ENCODE measurements at places on chromosomes 1 and 21.

DNA sequence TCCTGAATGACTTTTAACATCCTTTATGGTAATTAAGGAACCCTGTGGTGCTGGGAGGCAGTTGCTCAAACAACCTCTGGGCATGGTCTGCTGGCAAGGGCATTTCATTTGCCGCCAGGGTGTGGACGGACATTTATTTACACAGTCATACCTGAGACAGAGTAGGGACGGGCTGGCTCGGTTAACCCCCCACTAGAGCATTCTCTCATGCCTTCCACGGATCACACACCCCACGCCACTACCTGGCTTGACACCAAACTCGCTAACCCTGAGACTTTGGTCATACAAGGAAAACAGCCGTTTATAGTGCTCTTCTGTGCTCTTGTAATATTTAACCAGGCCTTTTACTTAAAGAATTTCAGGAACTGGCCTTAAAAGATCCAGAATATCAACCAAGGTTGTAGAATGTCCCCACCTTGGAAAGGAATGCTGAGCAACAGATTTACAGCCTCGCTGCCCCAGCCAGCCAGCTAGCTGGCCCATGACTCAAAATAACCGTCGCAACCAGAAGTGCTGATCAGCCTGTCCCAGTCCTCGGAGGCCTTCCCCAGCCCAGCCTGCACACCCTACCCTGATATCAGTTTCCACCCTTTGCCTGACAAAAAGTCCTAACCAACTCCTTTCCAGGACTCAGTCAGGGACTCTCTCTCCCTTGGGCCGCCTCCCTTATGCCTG is 6.5 kb upstream of the PDXK start:
- peak; percentile 90 for DNase-seq

DNA sequence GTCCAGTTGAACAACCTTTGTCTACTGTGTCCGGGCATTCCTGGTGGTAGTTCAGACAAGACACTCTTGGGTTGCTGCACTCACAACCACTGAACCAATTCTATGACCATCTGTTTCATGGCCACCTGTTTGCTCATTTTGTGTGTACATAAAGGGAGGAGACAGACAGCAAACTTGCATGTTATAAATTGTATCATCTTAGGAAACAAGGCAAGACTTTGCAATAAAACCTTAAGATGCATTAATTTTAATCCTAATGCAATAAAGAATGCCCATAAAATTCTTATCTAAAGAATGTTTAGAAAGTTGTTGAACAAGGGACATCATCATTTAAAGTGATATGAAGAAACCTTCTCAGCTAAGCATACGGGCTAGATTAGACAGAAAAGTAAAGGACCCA is 34.8 kb downstream of the ADAM30 start:
- no peak for DNase-seq

DNA sequence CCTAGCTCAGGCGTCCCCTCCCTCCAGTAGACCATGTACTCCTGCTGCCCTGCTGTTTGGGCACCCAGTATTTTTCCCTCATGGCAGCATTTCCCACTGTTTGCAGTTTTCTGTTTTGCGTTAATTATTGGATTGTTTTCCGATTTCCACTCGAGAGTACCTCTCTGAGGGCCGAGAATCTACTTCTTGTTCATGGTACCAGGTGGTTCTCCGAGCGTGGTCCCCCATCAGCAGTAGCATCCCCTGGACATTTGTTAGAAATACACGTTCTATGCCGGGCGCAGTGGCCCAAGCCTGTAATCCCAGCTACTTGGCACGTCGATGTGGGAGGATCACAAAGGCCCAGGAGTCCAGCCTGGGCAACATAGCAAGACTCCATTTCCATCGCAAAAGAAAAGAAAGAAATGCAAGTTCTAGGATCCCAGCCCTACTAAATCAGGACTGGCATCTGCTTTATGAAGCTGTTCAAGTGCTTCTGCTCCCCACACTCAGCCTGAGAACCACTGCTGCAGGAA is 690 bp downstream of the RRP1 start:
- DNase-seq = no peak

- DNase-seq = no peak
Observed at GRCh38 chr1:168150283-168150682, 13.6 kb upstream of the GPR161 start.

DNA sequence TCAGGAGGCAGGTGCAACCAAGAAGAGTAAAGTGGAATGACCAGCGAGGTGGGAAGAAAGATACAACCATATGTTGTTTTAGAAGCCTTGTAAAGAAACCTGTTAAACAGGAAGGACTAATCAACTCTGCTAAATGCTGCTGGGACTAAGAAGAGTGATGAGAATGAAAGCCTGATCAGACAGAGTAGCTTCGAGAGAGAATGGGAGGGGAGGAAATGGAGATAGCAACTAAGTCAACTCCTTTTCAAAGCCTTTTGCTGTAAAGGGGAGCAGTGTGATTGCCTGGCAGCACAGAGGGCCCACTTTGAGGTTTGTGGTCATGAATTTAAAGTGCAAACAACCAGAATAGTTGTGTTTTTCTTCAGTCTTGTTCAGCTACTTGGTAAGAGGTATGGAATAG is 31.4 kb downstream of the SLC30A7 start:
- DNase-seq = no peak

DNA sequence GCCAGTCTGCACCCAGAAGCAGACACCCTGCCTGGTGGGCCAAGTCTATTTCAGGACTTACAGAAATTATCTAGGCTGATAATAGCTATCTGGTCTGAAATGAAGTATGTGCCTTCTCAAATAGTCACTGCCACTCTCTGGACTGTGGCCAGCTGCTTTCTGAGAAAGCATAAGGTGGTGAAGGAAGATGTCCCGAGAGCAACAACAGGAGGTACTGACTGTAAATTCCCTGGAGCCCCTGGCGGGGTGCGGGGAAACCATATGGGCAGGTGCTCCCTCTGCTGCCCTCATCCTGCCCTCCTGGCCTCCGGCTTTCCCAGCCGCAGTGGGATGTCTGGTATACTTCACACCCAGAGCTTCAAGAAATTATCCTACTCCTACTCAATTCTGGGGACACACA is 86.8 kb downstream of the TGFBR3 start:
- no peak for DNase-seq

DNA sequence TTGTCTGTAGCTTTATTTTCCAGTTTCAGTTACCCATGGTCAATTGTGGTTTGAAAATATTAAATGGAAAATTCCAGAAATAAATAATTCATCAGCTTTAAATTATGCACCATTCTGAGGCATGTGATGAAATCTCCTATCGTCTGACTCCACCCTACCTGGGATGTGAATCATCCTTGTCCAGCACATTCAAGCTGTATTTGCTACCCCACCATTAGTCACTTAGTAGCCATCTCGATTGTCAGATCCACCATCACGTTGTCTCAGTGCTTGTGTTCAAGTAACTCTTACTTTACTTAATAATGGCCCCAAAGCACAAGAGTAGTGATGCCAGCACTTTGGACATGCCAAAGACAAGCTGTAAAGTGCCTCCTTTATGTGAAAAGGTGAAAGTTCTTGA is 4.0 kb downstream of the STPG1 start:
- DNase-seq = peak; percentile 97

DNA sequence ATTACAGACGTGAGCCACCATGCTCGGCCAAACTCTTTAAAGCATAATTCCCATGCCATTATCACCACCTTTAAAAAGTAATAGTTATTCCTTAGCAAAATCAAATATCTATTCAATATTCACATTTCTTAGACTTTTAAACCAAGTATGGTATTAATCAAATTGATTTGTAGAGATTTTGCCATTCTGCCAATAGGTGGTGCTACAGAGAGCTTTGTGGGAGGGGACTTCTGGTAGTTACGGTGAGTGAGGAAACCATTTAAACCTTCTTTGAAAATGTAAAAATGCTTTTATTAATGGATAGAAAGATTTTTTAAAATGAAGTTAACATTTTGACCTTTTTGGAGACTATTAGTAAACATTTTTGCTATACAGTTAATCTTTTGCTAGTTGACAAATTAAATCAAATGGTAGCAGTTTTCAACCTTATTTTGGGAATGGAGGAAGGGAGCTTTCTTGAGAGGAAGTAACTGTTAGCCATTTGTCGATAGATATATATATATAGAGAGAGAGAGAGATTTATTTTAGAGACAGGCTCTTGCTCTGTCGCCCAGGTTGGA is 19.3 kb downstream of the IARS2 start:
- DNase-seq = peak; percentile 45

DNA sequence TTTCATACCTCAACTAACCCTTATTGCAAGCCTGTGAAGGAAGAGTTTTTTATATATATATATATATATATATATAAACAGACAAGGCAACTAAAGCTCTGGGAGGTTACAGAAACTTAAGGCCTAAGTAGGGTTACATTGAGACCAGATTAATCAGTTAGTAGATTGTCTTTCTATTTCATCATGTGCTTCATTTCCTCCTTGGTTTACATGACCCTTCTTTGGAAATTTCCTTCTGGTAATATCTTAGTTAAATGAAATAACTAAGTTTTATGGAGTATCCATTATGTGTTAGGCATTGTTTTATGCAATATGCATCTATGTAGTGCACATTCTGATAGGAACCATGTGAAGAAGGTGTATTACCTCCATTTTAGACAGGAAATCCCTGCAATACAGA is 112.7 kb downstream of the FGGY start:
- no peak for DNase-seq

DNA sequence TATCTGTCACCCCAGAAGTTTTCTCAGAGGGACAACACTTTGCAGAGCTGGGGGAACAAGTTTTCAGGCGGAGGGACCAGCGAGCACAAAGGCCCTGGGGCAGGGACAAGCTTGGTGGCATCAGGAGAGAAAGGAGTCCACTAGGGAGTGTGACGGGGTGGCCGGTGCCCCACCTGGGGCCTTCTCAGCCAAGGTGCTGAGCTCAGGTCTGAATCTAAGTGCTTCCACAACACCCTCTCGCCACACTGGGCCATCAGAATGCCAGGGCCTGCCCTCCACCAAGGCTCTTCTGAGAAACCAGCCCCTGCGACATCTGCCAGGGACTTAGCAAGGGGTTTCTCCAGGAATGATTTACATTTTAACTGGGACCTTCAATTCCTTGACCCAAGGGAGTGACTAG is 7.8 kb upstream of the TNFRSF8 start:
- DNase-seq = no peak

DNA sequence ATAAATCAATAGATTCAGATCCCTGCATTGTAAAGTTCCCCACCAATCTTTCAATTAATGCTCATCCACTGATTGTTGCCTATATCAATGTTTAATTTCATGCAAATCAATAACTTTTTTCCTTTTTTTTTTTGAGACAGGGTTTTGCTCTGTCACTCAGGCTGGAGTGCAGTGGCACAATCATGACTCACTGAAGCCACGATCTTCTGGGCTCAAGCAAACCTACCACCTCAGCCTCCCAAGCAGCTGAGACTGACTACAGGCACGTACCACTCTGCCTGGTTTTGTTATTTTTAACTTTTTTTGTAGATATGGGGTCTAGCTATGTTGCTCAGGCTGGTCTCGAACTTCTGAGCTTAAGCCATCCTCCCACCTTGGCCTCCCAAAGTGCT is 25.7 kb downstream of the DIO1 start:
- DNase-seq = peak; percentile 23

- no peak for DNase-seq
Observed at GRCh38 chr1:30330644-30331043, 392.7 kb downstream of the MATN1 start.

DNA sequence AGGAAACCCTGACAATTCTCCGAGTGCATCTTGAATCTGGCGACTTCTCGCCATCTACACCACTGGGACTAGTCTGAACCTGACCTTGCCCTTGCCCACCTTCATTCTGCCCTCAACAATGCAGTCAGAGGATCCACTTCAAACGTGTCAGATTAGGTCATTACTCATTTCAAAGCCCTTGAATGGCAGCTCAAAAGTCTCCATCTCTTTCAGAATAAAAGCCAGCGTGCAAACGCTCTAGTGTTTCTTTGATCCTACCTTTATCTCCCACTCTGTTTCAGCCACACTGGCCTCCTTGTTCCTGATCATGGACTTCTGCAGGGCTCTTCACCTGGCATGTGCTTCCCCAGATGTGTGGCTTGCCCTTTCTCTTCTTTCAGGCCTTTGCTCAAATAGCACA is 31.3 kb downstream of the SLC30A1 start:
- DNase-seq = peak; percentile 12

DNA sequence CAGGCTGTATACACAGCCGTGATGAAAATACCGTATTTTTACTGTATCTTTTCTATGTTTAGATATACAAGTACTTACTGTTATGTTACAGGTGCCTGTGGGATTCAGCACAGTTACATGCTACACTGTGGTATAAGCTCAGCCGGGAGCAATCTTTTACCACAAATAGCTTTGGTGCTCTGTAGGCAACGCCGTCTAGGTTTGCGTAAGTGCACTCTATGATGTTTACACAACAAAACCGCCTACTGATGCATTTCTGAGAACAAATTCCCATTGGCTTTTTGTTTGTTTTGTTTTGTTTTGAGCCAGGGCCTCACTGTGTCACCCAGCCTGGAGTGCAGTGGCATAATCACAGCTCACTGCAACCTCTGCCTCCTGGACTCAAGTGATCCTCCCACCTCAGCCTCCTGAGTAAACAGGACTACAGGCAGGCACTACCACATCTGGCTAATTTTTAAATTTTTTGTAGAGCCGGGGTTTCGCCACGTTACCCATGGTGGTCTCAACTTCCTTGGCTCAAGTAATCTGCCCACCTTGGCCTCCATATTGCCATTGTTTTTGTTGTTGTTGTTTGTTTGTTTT is 81.0 kb downstream of the SCCPDH start:
- no peak for DNase-seq

DNA sequence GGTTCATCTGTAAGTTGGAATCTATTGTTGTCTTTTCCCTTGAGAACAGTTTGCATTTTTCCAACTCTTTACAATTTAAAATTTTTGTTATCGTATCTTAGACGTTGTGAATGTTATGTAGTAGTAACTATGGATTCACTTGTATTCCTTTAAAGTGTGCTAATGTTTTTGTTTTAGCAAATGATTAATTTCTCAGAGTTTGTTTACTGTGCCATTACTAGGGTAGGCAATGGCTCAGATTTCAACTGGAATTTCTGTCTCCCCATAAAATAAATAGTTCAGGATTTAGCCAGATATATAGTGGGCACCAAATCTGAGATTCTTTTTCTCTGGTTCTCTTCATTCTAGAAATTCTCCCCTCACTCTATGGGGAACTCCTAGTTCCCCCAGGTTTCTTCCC is 896.5 kb downstream of the PLA2G4A start:
- no peak for DNase-seq

GRCh38 chr1:198497326-198498102 is 43.0 kb downstream of the ATP6V1G3 start:
- DNase-seq = peak; percentile 55

DNA sequence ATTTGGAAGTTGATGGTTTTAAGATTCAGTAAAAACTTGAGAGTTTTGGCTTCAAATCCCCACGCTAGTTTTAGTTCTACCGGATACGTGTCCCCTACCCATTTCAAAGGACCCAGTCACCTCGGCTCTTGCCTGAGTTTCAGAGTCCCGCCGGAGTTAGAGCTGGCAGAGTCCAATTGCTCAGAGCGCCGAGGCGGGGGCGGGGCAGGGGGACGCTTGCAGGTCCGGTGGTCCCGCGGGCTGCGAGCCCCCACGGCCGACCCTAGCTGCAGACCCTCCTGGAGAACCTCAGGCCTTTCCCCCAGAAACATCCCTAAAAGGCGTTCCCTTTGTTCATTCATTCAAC is 765 bp upstream of the VPS45 start:
- DNase-seq = no peak

All from bronchial epithelial cell (primary cell).